Liver (tissue), 10 donors: ENCODE measurements at places on chromosomes 4 and X. TPM values are rescaled to one million over a fixed set of nuclear protein-coding genes. Genes with fewer than 3 reads are reported as not detected.
A peak's percentile ranks its signal among the peaks of the same experiment; 100 is the strongest.

The ITIH6 gene
- total RNA-seq: not detected

The S100G gene
- not detected for total RNA-seq

GRCh38 chr4:103402198-103402597, 204.1 kb upstream of the CENPE start:
- DNase-seq: no peak
- no peaks in the 10 kb centered on the region for H3K36me3 ChIP-seq
- H3K4me3 ChIP-seq: no peak overlapping the region
- no peaks in the 10 kb centered on the region for H3K27me3 ChIP-seq
- H3K4me1 ChIP-seq: no peaks in the 10 kb centered on the region

The GPRASP3 gene
- total RNA-seq: 2.7 TPM

GRCh38 chr4:122602277-122603142, 18.4 kb downstream of the IL21 start:
- H3K36me3 ChIP-seq: no peaks in the 10 kb centered on the region
- H3K27ac ChIP-seq: no peak overlapping the region
- H3K4me1 ChIP-seq: no peaks in the 10 kb centered on the region
- DNase-seq: no peak
- H3K27me3 ChIP-seq: no peaks in the 10 kb centered on the region

GRCh38 chrX:14915596-14915995, 42.4 kb downstream of the MOSPD2 start:
- H3K36me3 ChIP-seq: peaks cover 5% of the 10 kb centered on the region
- no peak overlapping the region for H3K27ac ChIP-seq
- DNase-seq: no peak

DNA sequence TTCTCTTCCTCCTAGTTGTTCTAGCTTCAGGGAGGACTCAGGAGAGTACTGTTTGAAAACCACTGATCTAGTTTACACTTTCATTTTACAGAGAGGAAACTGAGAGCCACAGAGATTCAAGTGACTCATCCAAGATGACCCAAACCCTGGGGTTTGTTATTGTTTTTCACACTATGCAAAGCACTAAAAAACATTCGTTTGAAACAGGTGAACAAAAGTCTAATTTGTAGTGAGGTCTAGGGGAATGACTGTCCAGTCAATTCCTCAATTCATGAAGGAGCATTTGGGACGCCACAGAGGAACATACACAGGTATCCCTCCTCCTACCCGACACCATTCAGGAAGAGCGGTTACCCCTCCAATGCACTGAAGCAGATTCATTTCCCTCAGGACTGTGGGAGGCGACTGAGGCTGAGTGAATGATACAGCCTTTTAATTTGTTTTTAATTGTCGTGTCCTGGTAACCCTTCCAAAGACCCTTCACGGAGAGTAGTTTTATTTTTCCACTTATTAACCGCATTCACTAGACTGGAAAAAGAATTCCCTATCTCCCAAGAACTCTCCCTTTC, 30.3 kb downstream of the TLR10 start:
- H3K4me1 ChIP-seq: no peaks in the 10 kb centered on the region
- H3K36me3 ChIP-seq: no peaks in the 10 kb centered on the region
- no peak overlapping the region for H3K4me3 ChIP-seq
- H3K27me3 ChIP-seq: no peaks in the 10 kb centered on the region

DNA sequence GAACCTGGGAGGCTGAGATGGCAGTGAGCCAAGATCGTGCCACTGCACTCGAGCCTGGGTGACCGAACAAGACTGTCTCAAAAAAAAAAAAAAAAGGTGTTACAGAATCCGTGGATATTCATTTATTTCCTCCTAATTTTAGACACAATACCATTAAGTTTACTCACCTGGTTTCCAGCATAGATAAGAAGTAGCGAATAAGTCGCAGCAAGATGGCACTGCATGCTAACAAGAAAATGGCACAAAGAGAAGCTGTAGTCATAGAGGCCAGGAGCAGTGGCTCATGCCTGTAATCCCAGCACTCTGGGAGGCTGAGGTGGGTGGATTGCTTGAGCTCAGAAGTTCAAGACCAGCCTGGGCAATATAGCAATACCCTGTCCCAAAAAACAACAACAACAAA, 17.0 kb upstream of the MOB1B start:
- H3K27me3 ChIP-seq: no peaks in the 10 kb centered on the region
- H3K36me3 ChIP-seq: no peaks in the 10 kb centered on the region

DNA sequence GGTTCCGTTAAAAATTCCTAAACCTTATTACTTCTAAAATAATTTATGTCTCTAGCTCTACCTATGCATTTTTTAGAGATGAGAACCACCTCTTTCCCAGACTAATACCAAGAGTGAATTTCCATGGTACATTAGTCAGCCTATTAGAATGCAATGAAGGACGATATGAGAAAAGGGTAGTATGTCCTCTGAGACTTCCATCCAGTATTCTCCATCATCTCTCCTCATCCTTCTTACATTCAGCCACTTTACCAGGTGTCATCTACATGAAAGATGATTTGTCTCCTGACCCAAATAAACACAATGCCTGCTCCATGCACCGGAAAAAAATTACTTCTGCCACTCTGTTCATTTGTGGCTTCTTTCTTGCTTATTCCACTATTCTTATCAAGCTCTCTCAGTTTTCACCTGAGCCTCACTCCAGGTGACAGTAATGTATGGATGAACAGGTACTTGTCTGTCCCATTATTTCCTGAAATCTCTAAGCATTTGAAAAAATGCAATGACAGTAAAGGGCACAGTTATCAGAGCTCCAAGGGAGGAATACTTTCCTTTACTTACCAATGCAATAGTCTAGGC, 97.9 kb downstream of the MAB21L2 start:
- no peak overlapping the region for H3K27ac ChIP-seq
- H3K4me3 ChIP-seq: no peak overlapping the region
- H3K4me1 ChIP-seq: peaks cover 8% of the 10 kb centered on the region
- no peaks in the 10 kb centered on the region for H3K27me3 ChIP-seq
- no peaks in the 10 kb centered on the region for H3K36me3 ChIP-seq

DNA sequence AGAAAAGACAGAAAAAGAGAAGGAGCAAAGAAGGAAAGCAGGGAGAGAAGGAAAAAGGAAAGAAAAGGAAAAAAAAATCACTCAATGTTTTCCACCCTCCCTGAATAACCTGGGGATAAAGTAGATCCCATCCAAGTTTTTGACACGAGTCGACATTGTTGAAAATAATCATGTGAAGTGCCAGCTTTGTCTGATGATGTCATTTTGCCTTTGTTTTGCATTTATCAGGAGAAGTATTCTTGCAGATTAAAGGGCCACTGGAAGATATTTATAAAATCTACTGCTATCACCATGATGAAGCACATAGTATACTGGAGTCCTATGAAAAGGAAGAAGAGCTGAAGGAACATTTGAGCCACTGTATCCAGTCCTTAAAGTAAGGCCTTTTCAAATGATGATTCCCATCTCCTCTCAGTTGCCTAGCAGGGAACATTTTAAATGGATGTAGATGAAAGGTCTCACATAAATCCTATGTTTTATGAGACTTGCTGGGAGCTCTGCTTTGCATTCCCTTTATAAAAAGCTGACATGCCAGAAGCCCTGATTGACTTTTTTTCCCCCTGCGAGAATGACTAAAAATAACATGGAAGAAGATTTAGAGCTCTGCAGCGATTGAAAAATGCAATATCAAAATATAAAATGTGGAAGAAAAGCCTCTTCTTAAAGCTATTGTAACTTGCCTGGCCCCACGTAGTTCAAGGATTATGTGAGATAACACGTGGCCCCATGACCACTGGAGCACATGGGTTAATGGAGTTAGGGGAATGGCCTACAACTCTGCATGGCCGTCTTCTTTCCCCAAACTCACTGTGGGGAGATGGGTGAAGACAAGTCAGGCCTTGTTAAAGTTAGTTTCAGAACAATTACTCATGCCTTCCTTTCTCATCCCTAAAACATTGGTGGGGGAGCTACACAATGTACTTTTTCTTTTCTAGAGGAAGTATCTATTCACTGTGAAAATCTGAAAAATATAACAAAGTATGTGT, 77.5 kb downstream of the INTS12 start:
- DNase-seq: no peak
- no peak overlapping the region for H3K4me3 ChIP-seq
- no peak overlapping the region for H3K27ac ChIP-seq
- no peaks in the 10 kb centered on the region for H3K4me1 ChIP-seq
- no peaks in the 10 kb centered on the region for H3K36me3 ChIP-seq

The FDCSP gene
- not detected for total RNA-seq

The MAGEC2 gene
- not detected for total RNA-seq

The BCORL1 gene
- total RNA-seq: 1.7 TPM

- no peak overlapping the region for H3K27ac ChIP-seq
- no peaks in the 10 kb centered on the region for H3K36me3 ChIP-seq
- no peaks in the 10 kb centered on the region for H3K27me3 ChIP-seq
Observed at GRCh38 chr4:40003986-40004385, 26.3 kb upstream of the PDS5A start.

GRCh38 chr4:7830747-7831146, 108.9 kb downstream of the AFAP1 start:
- peak overlapping the region; percentile 44 for H3K27ac ChIP-seq
- no peak for DNase-seq
- no peaks in the 10 kb centered on the region for H3K4me1 ChIP-seq
- H3K4me3 ChIP-seq: no peak overlapping the region

DNA sequence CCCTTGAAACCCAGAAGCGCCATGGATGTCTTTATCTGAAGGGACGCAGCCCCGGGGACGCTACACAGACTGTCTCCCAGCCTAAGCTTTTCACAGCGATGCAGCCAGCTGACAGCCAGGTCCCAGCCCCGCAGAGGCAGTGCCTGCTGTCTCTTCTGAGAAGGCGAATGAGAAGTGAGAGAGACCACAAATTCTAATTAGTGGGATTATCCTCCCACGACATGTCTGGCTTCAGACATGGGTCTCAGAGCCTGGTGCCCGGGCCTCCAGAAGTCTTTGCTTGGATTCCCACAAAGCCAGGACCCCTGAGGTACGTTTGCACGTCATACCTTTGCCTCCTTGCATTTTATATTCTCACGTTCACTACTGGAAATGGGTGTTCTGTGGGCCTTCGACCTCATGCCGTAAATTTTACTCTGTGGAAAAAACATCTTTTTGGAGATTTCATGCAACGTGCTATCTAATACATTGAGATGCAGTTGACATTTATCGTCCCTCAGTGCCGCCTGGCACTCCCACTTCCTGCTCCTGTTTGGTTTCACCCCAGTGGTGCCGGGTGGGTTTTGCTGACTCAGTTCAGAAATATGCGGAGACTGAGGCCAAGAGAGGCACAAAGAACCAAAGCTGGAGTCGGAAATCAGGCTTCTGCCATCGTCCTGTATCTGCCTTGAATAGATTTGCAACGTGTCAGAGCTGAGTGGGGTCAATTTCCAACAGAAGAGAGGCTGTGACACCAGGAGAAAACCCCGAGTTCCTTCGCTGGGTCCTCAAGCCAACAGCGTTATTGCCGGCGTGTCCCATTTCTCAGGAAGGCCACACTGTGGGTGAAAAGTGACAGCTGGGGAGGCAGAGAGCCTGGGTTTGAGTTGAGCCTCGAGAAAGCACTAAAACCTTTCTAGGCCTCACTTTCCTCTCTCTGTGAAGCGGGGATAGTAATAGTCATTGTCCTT, 114.4 kb downstream of the STK32B start:
- no peaks in the 10 kb centered on the region for H3K4me1 ChIP-seq
- H3K27ac ChIP-seq: no peak overlapping the region
- no peaks in the 10 kb centered on the region for H3K36me3 ChIP-seq
- no peak for DNase-seq

The CENPVL2 gene
- not detected for total RNA-seq

- no peaks in the 10 kb centered on the region for H3K36me3 ChIP-seq
- no peak overlapping the region for H3K4me3 ChIP-seq
- H3K4me1 ChIP-seq: no peaks in the 10 kb centered on the region
- DNase-seq: no peak
- H3K27me3 ChIP-seq: no peaks in the 10 kb centered on the region
Observed at GRCh38 chr4:75371915-75372314, 142.3 kb downstream of the RCHY1 start.

DNA sequence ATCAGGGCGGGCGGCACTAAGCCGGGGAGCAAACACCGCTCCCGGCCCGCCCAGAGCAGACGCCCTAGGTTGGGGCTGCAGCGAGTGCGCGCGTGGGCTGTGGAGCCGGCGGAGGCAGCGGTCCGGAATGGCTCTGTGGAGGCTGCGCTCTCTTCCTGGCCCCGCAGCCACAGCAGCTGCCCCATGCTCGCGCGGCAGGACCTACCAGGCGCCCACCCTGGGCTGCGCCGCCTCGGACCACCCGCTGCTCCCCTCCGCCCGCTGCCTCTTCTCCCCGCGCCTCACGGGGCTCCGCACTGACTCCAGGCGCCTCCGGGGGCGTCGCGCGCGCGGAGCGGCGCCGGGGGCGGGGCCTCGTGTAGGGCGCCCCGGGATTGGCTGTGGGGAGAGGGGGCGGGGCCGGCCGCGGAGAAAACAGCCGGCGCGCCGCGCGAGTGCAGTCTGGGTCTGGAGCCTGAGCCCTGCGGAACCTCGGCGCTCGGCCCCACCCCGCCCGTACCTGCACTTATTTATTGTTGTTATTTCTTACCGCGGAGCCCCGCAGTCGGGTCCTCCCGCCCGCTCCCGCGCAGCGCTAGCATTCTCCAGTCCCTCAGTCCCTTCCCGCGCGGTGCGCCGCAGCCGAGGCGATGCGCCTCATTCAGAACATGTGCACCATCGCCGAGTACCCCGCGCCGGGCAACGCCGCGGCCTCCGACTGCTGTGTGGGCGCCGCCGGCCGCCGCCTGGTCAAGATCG, at the start of gene RASL11B:
Gene RASL11B, plus strand, starts transcription at position 439 of the 738 bp plus-strand sequence. Its CDS starts 191 bp downstream, at position 630.
- H3K4me1 ChIP-seq: peaks cover 3% of the 10 kb centered on the region
- H3K36me3 ChIP-seq: no peaks in the 10 kb centered on the region
- DNase-seq: peak; percentile 85
- H3K27me3 ChIP-seq: no peaks in the 10 kb centered on the region

- H3K27ac ChIP-seq: no peak overlapping the region
- H3K27me3 ChIP-seq: no peaks in the 10 kb centered on the region
- H3K36me3 ChIP-seq: no peaks in the 10 kb centered on the region
- no peak overlapping the region for H3K4me3 ChIP-seq
Observed at GRCh38 chr4:24922416-24922815, 9.6 kb upstream of the CCDC149 start.

GRCh38 chrX:81527881-81528440, 326.1 kb downstream of the SH3BGRL start:
- no peaks in the 10 kb centered on the region for H3K4me1 ChIP-seq
- H3K27me3 ChIP-seq: no peaks in the 10 kb centered on the region
- no peak overlapping the region for H3K27ac ChIP-seq
- H3K4me3 ChIP-seq: no peak overlapping the region
- DNase-seq: no peak
- no peaks in the 10 kb centered on the region for H3K36me3 ChIP-seq

The PGAM4 gene
- not detected for total RNA-seq

DNA sequence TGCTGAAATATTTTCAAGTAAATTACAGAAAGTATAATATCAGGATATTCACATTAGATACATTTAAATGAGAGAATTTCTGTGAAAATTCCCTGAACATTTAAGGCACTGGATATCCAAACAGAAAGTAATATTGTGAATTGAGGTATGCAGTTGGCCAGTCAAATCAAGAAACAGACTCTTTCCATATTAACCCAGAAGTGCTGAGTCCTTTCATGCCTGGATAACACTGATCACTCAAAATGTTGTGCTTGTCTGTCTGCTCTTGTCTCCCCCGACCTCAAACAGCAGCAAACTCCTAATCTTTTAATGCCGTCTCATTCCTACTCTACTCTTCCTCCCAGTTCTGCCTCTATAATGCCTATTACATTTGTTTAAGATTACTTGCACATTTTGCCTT, 51.2 kb downstream of the TBC1D9 start:
- H3K27me3 ChIP-seq: no peaks in the 10 kb centered on the region
- no peak for DNase-seq
